ENCODE measurements at places on chromosomes 13 and 19.

- no peak for DNase-seq
These were observed 81.7 kb downstream of the KLF12 start for GRCh38 chr13:74052402-74052928.

DNA sequence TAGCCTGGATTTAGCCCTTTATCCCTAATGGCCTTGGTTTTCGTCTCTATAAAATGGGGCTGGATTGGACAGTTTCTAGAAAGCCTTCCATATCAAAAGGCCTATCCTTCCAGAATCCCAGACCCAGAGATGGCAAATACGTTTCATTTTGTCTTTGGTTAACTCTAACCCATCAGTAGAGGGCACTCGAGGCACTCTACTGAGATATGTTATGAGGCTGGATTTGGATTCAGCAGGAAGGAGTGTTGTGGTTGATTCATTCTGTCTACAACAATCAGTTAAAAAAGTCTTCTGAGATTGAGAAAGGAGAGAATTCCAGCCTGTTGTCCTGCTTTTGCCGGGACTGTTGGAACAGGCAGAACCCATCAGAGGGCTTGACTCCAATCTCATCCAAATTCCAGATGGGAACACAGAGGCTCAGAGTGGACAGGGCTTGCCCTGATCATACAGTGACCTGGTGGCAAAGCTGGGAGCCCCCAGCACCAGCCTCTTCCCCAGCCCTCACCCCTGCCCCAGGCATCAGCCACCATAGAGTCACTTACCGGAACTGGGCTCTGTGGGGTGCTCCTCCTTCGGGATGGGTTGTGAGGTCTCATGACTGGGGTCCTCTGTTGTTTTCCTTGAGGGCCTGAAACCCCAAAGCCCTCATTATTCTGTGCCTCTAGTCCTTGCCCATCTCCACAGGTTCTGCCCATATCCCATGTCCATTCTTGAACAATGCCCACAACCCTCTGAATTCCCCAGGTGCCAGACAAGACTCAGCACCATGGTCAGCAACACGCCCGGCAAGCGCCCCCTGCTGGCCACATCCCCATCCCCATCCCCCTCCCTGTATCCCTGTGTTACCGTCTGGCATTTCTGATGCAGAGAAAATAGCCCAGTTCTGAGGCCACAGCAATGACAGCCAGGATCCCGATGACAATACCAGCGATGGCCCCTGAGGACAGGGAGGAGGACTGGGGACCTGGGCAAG lies 12.3 kb upstream of the ZNF180 start:
- no peak for DNase-seq

GRCh38 chr19:49132974-49133609 lies 13.7 kb downstream of the PPFIA3 start:
- no peak for DNase-seq

DNA sequence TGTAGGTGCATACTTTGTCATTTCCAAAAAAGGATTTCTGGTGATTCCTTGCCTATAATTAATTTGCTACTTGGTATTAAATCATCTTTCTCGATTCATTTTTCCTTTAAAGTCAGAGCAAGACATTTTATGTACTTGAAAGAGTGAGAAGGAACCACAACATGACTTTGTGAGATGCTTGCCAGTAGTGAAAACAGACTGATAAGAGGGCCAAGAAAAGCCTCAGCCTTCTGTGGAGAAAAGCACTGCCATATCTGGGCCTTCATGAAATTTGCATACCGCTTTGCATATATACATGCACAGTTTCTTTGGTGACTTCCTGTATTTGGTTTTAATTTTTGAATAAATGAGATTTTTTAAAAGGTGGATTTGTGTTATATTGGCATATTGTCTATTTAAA lies 128.4 kb downstream of the CDK8 start:
- DNase-seq: no peak

DNA sequence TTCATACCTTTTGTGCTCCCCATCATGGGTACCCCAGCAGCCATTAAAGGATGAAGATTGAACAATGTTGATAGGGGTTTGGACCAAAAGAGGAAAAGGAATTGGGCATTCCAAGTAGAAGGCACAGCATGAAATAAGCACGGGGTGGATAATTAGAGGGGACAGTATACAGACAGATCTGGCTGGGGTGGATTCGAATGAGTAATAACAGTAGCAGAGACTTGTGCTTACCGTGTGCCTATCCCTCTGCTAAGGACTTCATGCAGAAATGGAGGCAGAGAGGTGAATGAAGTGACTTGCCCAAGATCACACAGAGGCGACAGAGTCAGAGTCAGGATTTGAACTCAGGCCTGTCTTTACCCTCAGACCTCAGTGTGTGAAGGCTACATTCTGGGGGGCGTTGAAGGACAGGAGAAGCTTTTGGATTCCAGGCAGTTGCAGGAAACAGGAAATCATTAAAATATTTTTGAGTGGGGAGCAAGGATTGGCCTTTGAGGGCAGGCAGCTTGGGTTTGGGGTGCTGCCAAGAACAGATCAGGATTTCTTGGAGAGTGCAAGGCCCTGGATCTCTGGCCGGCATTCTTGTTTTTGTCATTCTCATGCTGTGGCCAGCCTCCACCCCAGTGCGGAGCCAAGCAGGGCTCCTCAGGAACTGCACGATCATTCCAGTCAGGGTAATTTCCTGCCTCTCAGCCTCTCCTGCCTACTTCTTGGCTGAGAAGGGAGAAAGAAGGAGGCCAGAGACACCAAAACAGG lies 18.7 kb downstream of the PAF1 start:
- no peak for DNase-seq

GRCh38 chr13:40155201-40155600 lies 499.7 kb downstream of the COG6 start:
- DNase-seq: no peak

- no peak for DNase-seq
These were observed 34.2 kb downstream of the TSHZ3 start for GRCh38 chr19:31314849-31315629.

- DNase-seq: no peak
These were observed 185.4 kb downstream of the KDM4B start for GRCh38 chr19:5154129-5154798.

GRCh38 chr13:97344265-97345175 lies 89.4 kb upstream of the RAP2A start:
- no peak for DNase-seq

GRCh38 chr19:15544283-15544682 lies 36.0 kb downstream of the CYP4F22 start:
- DNase-seq: no peak

DNA sequence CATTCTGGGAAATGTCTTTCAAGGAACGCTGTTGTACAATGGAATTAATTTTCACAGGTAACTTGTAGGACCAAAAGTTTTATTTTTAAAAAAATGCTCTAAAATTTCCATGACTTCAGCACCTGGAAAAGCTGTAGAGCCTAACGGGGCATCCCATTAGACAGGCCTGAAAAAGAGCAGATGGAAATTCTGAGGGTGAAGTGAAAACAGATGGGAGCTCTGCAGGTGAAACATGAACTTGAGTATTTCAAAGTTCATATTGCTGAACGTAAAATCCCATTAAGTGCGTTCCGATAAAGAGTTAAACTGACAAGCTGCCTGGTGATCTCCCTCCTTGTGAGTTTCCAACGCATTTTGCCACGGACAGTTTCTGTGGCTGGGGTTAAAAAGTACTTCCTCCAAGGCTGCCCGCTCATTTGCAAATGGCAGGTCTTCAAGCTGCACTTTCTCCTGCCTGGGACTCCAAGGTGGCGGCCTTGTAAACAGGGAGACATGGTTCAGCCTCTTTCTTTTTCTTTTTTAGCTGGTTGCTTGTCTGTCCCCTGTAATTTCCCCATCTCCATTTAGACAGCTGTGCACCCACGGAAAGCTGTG lies 450.4 kb downstream of the FGF9 start:
- DNase-seq: no peak

DNA sequence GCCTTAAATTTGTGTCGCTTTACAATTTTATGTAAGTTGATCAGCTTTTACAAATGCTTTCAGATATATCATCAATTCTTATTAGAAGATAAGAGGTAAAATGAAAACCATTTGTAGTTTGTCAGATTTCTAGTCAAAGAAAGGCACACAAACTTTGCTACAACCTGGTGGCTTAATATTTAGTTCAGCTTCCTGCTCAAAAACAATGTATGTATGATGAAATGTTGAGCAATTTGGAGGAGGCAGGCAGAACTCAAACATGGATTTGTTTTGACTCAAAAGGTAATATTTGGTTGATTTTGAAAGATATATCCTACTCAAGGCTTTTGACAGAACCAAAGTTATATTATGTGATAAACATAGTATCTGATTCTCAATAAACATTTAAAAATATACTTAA lies 24.2 kb downstream of the NEK5 start:
- DNase-seq: no peak

GRCh38 chr13:51793570-51794271 lies 10.2 kb downstream of the DHRS12 start:
- DNase-seq: no peak
